ENCODE measurements at places on chromosomes 4 and X. TPM values are rescaled to one million over a fixed set of nuclear protein-coding genes. Genes with fewer than 3 reads are reported as not detected.

DNA sequence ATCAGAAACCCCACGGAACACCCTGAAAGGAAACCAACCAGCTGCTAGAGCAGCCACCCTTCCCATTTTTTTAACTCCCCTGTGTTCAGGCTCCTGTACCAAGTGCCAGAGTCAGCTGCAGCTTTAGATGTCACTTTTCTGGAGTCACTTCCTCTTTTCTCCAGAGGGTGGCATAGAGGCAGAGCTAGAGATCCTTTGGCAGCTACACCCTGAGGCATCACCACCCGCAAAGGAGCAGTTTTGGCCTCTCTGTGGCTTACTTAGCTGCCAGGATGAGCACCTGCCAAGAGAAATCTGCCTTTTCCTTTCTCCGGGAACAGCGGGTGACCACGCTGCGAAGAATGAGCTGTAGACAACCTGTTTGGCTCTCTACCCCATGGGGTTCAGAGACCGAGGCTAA lies 58.0 kb upstream of the CHRDL1 start:
- no peak for DNase-seq

- DNase-seq: no peak
Measured at GRCh38 chr4:116539744-116540143, 545.6 kb downstream of the TRAM1L1 start.

DNA sequence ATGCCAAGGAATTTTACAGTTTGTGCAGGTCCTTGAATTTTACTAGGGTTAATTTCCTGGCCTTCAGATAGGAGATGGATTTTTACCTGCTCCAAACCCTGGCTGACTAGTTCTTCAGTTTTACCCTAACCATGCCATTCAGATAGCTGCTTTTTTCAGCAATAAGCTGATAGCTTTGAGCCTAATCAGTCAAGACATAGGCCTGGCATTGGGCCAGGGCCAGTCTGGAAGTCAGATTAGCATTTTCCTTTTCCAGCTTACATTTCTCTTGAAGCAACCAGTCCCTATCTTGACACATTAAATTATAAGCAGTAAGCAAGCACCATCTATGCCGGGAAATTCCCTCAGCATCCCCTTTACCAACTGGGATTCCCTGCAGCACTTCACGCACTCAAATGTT lies 177.1 kb downstream of the ADGRA3 start:
- no peak for DNase-seq

DNA sequence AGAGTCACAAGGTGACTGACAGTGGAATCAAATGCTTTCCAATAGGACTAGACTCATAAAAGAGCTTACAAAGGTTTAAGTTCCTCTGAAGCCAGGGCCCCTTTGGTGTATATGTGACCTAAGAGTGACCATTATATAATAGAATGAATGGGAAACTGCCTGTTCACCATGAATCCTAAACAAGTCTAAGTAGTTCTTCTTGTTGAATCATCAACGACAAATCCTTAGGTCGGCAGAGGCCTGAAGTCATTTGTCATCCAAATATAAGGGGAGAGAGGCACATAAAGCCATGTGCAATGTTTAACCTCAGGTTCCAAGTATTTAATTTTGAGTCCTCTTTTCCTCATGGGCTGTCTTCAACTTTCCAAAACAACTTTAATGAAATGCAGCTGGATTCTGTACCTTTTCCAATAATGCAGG lies 122.4 kb downstream of the RASL11B start:
- DNase-seq: no peak

GRCh38 chr4:176340871-176341685 lies 21.3 kb downstream of the SPCS3 start:
- DNase-seq: no peak

- no peak for DNase-seq
Measured at GRCh38 chrX:39891781-39892180, 206.0 kb downstream of the BCOR start.

DNA sequence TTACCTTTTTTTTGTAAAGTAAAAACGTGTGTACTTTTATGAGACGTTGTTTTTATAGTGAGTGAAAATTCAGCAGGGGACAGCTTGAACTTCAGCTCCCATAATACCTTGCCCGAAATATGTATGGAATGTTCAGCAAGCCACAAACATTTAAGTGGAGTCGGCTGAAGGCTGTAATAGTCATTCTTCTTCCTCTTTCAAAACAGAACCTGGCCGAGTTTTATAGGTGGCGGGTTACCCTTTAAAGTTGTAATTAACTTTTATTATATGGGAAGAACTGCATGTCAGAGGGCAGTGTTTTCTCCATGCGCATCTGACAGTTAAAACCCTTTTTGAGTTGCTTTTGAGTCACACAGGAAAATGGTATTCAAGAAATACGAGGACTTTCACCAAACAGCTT lies 50.7 kb downstream of the CLDN34 start:
- no peak for DNase-seq

DNA sequence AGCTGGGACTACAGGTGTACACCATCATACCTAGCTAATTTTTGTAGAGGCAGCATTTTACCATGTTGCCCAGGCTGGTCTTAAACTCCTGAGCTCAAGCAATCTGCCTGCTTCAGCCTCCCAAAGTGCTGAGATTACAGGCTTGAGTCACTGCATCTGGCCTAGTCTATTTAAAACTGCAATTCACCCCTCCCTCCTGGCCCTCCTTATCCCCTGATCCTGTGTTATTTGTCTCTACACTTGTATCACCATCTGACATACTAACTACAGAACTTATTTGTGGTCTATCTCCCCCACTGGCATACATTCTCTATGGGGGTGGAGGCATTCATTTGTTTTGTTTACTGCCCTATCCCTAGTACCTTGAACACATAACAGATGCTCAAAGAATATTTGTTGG lies 23.7 kb downstream of the CC2D2A start:
- DNase-seq: no peak

DNA sequence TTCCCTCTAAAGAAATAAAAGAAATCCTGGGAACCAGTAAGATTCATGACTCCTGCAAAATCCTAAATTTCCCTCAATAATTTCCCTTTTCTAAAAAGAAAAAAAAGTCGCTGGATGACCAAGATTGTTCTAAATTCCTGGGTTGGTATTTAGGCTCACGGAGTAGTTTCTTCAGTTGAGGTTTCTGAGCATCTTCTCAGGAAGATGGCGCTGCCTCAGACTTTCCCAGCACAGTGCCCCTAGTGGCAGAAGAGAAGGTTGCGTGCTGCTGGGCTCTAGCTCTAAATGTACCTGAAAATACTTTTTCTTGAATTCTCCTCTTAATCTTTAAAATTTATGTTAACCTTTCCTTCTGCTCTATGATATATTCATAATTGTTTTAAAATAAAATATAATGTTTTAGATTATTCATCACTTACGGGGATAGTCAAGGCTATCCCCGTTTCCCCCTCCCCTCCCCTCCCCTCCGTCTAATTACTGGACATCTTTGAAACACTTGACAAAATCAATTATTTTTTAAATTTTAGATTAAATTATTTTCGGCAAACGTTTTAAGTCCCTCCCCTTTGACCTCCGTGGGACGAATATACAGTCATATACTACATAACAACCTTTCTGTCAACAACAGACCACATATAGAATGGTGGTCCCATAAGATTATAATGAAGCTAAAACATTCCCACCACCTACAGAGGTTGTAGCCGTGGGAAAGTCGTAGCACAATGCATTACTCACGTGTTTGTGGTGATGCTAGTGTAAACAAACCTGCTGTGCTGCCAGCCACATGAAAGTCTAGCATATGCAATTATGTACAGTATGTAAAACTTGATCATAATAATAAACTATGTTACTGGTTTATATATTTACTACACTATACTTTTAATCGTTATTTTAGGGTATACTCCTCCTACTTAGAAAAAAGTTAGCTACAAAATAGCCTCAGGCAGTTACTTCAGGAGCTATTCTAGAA lies 41.0 kb upstream of the GATB start:
- peak; percentile 79 for DNase-seq

DNA sequence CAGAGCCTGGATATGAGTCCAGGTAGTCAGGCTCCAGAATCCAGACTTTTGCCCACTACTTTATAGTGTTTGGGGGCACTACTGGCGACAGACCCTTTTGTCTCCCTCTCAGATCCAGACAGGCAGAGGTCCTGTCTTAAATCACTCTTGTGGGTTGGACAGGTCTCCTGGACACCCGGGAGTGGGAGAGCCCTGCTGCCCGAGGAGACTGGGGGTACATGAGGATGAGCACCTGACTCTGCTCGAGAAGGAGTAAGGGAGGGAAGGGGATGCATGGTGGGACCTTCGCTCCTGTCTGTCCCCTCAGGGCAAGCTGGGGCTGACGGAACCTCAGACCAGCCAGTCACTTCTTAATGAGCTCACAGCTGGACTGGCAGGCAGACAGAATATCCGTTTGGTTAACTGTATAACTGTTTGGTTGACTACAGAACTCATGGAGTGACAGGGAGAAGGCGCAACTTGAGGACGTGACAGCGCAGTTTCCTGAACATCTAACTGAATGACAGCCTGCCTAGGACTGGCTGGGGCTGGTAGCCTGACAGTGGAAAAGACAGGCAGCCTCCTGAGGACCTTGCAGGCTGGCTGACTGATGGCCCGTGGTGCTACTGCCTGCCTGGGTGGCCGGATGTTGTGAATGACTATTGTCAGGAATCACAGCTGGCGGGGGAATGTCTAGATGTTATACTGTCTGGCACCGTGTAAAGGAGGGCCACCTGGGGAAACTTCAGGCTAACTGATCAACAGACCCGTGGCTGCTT lies 1.6 kb upstream of the SUV39H1 start:
- no peak for DNase-seq

GRCh38 chr4:26707342-26707741 lies 123.5 kb downstream of the TBC1D19 start:
- DNase-seq: no peak

DNA sequence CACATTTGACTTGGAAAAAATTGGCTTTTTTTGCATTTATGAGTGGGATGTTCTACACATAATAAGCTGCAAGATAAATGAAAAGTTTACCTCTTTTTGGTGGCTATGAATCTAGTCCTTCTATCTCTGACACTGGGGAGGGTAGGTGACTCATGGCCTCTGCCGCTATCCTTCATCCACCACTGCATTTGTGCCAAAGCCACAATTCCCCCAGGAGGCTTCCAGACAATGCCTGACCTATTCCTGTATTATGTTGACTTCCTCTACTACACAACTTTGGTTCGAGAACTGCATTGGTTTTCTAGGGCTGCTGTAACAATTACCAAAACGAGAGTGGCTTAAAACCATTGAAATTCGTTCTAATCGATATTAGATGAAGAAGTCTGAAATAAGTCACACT lies 245.6 kb downstream of the TRAM1L1 start:
- DNase-seq: no peak

- no peak for DNase-seq
Measured at GRCh38 chr4:86014599-86014998, 345.3 kb downstream of the MAPK10 start.

GRCh38 chrX:115690511-115691216 lies 129.7 kb downstream of the PLS3 start:
- peak; percentile 58 for DNase-seq

- DNase-seq: no peak
Measured at GRCh38 chr4:4721636-4722035, 137.8 kb upstream of the MSX1 start.

GRCh38 chrX:13304052-13304451 lies 15.8 kb downstream of the ATXN3L start:
- DNase-seq: no peak

- DNase-seq: no peak
Measured at GRCh38 chr4:113951263-113951662, 28.2 kb downstream of the ARSJ start.

GRCh38 chr4:52358883-52359321 lies 300.2 kb downstream of the USP46 start:
- DNase-seq: no peak

DNA sequence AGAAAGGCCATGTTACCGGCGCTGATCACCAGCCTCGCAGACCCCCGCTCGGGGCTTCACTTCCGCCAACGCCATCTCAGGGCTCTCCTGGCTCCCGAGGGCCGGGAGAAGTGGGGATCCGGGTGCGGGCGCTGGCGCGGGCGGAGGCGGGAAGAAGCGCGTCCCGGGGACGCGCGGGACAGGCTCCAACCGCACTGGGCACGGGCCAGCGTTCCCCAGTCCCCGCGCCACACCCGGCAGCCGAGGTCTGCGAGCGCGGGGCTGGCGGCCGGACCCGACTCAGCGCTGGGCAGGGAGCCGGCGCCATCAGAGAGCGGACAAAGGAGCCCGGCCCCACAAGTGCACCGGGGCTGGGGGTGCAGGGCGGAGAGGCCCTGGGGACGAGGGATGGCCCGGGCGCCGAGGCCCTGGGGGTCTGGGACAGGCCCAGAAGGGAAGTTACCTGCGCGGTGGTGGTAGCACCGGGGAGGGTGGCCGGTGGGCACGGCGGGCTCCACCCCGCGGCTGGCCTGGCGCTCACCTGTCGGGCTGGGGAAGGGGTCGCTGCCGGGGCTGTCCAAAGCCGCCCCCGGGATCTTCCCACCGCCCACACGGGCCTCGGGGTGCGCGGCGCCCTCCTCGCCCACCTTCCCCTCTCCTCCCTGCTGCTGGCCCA lies 449 bp downstream of the CTPS2 start:
- peak; percentile 5 for DNase-seq

DNA sequence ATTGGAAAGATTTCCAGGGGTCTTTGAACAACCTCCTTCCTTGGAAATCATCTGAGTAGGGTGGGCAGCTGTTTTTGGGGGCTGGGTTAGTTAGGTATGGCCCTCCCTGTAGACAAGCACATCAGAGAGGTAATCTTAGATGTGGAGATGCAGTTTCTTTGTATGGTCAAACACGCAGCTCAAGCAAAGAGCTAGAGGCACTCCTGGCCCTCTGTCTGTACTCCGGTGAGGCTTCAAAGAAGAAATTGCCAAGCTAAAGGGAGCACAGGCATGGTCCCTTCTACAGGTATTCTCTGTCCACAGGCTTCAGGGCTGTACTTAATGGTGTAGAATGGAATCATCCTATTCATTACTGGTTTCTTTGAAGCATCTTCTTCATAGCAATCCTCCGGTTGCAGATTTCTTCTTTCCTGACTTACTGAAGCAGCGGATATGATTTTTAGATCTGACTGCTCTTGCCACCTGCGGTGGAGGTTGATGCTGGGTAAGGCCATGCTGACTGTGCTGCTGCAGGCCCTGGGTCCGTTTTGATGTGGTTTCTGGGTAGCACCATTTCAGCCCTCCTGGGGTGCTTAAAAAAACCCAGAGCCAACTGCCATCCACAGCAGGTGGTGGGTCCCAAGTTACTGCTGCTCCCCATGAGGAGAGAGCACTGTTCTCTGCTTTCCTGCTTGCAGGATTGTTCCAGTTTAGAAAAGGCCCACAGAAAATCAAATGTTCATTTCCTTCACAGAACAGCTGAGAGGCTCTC lies 318.9 kb upstream of the GATB start:
- peak; percentile 67 for DNase-seq

GRCh38 chrX:125405339-125405738 lies 85.7 kb downstream of the TEX13C start:
- no peak for DNase-seq

GRCh38 chrX:21747558-21747957 lies 10.4 kb downstream of the SMPX start:
- no peak for DNase-seq

The TMEM47 gene
- not detected for total RNA-seq

The BEX5 gene
- total RNA-seq: 2.3 TPM

The USP38 gene
- 20.0 TPM for total RNA-seq

The TBX22 gene
- total RNA-seq: not detected

The SGCB gene
- 14.1 TPM for total RNA-seq

The SPANXD gene
- not detected for total RNA-seq

Data from activated CD4-positive, alpha-beta T cell treated with anti-CD3 and anti-CD28 coated beads for 36 hours (primary cell).